ENCODE measurements at places on chromosomes 6 and 20.
A peak's percentile ranks its signal among the peaks of the same experiment; 100 is the strongest.

DNA sequence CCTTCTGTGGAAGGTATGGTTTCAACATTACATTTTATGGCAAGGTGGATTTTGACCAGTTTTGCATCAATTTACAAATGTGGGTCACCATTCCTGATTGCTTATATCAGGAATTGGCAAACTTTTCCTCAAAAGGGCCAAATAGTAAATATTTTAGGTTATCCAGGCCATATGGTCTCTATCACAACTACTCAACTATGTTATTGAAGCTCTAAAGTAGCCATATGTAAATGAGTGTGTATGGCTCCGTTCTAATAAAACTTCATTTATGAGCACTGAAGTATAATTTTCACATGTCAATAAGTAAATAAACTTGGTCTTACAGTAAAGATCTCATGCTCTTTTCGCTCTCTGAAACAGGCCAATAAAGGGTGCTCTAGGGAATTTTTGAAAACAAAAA lies 362.7 kb upstream of the SASH1 start:
- no peak for DNase-seq

DNA sequence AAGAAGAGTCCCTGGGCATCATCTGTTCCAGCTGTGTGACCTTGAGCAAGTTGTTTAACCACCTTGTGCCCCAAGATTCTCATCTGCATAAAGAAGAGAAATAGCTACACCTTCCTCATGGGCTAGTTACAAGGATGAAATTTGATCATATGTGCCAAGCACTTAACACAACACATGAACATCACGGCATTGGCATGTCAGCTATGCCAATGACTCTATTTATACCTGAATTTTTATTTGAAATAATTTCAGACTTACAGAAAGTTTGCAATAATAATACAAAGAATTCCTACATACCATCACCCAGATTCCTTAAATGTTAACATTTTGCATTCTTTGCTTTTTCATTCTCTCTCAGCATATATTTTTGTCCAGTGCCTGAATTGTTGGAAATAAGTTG lies 21.0 kb upstream of the TCF15 start:
- no peak for DNase-seq

GRCh38 chr6:20024316-20024673 lies 187.1 kb downstream of the ID4 start:
- no peak for DNase-seq

- DNase-seq = no peak
These were observed 228.3 kb upstream of the ECI2 start for GRCh38 chr6:4363656-4364055.

DNA sequence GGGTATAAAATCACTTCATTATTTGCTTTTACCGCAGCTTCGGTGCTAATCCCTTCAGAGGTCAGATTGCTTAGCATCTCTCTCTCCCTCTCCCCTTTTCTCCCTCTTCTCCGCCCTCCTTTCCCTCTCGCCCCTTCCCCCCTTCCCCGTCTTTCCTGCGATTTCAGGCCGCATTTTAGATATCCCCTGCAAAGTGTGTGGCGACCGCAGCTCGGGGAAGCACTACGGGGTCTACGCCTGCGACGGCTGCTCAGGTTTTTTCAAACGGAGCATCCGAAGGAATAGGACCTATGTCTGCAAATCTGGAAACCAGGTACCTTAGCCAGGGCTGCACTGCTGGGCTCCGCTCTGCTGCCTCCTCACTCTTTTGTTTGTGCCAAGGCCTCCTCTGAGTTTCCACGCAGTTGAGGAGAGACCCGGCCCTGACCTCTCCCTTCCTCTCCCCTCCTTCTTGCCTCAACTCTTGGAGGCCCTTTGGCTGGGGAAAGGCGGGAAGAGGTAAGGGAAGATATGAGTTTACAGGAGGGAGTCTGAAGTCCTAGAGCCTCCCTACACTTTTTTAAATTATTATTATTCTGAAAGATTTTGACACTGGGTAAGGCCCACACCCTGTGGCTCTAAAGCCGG lies 5.6 kb downstream of the NR2E1 start:
- no peak for DNase-seq

- DNase-seq = peak; percentile 51
These were observed 180.3 kb downstream of the ANKRD60 start for GRCh38 chr20:58048096-58048702.

- DNase-seq = no peak
These were observed 3.7 kb upstream of the ZNF335 start for GRCh38 chr20:45975686-45976085.

- no peak for DNase-seq
These were observed 144.6 kb downstream of the MTHFD1L start for GRCh38 chr6:151010071-151010470.

GRCh38 chr6:106630366-106630765 lies 988 bp downstream of the QRSL1 start:
- DNase-seq = no peak

DNA sequence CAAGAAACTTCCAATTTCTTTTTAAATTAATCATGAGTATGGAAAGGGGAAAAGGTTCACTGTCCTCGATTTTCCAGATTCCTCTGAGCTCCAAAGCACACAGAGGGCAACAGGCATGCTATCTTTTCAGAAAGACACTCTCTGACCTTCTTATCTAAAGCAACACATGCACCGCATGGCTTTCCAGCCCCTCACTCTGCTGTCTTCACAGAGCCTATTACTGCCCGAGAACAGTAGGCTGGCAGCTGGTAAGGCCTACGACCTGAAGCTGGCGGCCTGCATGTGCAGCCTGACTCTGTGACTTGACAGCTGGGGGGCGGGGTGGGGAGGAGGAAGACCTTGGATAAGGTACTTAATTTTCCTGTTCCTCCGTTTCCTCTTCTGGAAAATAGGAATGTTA lies 86.3 kb downstream of the ELOVL4 start:
- no peak for DNase-seq

- DNase-seq = peak; percentile 63
These were observed 113.0 kb downstream of the SYCP2 start for GRCh38 chr20:59820204-59821041.

DNA sequence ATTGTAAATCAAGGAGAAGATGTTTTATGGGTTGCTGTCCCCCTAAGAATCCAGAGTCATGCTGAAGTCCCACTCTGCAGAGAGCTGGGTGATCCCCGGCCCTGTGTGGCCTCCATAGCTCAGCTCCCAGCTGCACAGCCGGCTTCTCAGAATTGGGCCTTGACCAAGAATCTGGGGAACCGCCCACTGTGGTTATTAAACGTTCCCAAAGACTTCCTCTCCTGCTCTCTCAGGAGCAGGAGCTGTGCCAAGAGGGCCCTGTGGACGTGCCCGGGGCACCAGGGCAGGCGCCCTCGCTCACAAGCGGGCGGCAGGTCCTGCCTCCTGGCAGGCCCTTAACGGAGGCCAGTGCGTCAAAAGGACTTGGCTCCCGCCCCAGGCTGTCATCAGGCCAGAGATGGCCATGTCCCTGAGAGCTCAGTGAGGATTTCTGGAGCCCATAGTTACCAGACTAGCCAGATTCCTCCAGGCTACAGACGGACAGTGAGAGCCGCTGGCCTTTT lies 30.4 kb downstream of the ZC3H12D start:
- DNase-seq = peak; percentile 92
